ENCODE measurements at places on chromosomes 5 and 9.

- no peak for DNase-seq
Observed at GRCh38 chr9:124264823-124265233, 7.1 kb downstream of the NEK6 start.

- no peak for DNase-seq
Observed at GRCh38 chr9:88682431-88682831, 147.5 kb downstream of the NXNL2 start.

DNA sequence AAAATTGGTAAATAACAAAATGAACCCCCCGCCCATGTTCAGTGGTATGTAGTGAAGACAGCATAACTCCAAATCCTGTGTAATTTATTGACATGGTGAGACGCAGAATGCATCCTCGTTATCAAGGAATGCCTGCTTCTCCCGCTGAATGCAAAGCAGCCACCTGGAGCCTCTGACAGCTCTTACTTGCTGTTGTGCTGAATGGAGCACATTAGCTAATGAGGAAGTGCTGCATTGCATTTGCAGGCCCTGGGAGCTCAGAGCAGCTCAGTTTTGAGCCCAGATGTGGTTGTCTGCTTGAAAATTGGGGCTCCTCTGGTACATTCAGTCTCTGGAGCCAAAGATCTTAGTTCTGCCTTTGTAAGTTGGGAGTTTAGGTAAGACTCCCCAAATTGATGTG, 28.9 kb downstream of the PLAC8L1 start:
- no peak for DNase-seq

DNA sequence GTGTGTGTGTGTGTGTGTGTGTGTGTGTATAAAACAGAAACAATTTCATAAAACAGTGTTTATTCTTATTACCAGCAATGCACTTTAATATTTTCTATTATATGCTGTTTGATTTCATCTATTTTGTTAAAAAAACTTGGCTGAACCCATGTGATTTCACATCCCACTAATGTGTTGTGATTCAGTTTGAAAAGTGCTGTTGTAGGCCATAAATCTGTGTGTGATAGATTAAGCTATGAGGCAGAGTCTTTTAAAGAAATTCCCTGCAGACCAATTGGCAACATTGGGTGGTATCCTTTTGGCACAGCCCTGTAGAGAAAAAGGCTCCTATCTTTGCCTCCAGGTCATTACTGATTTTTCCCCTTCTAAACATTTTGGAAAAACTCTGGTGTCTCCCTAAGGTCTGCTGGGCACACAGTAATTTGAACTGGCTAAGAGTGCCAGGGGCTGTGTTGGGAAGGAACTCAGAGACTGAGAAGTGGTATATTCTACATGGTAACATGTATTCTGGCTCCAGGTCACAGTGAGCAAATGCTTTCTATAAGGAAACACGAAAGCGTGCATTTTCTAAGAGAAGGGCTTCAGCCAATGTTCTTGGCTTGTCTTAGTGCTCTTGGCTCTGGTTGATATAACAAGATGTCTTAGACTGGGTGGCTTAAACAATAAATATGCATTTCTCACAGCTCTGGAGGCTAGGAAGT, 4.5 kb downstream of the CAMK4 start:
- no peak for DNase-seq

DNA sequence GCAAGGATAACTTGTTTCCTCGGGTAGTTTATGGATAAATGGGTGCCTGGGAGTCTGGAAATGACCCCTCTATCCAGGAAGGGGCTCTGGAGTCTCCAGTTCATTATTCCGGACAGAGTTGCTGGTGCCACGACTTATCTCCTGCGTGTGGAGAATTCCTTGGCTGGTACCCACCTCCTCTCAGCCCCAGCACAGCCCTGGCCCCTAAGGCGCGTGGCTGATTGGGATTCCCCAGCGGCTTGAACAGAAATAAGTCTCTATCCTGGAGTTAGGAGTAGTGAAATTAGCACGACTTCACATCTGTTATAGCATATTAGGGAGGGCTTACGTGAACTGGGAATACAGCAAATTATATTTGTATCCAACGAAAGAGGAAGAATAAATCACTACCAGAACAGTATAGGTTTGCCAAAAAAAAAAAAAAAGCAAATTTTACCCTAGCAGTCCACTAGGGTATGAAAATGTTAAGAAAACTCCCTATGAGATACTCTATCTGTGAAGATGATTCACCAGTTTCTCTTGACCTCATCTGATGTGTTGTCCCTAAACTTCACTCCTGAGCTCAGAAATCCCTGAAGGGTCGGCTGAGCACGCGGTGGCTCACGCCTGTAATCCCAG, 172.5 kb upstream of the OTULINL start:
- DNase-seq: no peak

- no peak for DNase-seq
Observed at GRCh38 chr9:124013309-124014210, 2.0 kb downstream of the LHX2 start.

- no peak for DNase-seq
Observed at GRCh38 chr5:125607018-125607417, 816.2 kb upstream of the GRAMD2B start.
